ENCODE measurements at places on chromosomes 13 and 19.
A peak's percentile ranks its signal among the peaks of the same experiment; 100 is the strongest.

GRCh38 chr19:1041835-1042685 is 2.2 kb downstream of the ABCA7 start:
- no peak for DNase-seq

GRCh38 chr19:49133621-49134454 is 14.5 kb downstream of the PPFIA3 start:
- no peak for DNase-seq

DNA sequence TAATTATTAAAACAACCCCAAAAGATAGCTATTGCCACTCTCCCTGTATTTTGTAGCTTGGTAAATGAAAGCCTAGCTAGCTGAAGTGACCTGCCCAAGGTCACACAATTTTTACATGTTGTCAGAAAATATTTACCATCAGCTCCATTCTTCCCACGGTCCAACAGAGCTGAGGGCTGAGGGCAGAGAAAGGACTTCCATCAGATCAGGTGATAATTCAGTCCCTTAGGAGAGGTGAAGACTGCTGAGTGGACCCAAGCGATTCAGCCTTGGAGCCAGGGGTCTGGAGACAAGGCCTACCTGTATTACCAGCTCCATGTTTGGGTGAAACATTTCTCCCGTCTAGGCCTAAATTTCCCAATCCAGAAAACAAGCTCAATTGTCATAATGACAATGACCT is 149.5 kb upstream of the TSHZ3 start:
- DNase-seq, result no peak

DNA sequence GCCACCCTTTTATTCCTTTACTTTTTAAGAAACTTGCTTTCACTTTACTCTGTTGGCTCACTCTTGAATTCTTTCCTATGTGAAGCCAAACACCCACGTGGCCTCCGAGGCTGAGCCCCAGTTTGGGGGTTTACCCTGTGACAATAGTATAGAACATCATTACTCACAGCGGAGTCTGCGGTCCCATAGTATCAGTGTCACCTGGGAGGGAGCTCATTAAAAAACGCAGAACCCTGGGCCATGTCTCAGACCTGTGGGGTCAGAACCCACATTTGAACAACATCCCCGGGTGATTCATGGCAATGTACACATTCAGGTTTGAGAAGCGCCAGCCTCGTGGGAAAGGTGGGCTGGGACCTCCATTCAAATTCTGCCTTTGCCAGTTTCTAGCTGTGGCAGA is 36.0 kb upstream of the UBL3 start:
- DNase-seq, result no peak

DNA sequence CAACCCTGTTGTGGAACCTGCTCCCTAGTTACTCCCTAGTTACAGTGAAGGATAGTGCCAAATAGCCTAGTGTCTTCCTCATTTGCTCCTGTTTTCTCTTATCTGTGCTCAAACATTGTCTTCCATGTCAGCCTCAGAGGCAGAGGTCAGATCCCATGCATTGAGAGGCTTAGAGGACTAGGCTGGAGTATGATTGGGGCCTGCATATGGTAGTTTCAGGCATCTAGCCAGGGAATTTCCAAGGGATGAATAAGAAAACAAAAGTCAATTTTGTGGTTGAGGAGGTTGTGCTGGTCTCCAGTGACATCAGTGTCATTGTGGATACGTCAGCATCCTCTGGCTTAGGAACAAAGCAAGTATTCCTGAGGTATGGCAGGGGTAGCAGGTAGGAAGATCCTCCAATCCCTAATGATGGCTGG is 9.4 kb downstream of the ZNF546 start:
- DNase-seq, result no peak

- peak; percentile 53 for DNase-seq
These were observed 6.0 kb downstream of the SPRED3 start for GRCh38 chr19:38394488-38394887.

DNA sequence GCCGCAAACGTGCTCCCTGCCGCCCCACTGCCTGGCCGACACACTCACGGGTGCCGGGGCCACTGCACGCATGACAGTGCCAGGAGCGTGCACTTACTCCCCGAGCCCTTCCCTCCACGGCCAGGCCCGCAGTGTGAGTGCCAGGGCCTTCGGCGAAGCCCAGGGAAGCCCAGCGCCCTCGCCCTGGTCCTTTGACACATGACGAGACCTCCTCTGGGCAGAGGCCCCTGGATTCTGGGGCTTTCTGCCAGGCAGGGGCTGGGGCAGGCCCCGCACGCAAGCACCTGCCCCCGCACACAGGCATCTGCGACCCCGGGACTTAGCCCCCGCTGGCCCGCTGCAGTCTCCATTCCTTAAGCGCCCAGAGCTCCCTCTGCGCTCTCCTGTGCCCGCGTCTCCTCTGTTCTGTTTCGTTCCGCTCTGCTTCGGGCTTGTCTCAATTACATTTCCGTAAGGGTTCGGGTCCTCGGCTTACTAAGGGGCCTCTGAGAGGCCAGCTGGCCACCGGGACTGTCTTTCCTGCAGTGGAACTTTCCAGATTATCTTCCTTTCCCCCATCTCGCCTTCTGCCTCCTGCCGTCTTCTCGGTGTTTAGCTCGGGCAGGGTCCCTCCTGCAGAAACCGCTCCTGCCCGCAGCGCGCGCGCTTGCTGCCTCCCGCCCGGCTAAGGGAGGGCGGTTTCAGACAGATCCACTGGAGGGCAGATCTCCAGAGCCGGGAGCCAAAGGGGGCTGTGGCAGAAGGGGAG is 98.8 kb downstream of the ING1 start:
- DNase-seq, result no peak

DNA sequence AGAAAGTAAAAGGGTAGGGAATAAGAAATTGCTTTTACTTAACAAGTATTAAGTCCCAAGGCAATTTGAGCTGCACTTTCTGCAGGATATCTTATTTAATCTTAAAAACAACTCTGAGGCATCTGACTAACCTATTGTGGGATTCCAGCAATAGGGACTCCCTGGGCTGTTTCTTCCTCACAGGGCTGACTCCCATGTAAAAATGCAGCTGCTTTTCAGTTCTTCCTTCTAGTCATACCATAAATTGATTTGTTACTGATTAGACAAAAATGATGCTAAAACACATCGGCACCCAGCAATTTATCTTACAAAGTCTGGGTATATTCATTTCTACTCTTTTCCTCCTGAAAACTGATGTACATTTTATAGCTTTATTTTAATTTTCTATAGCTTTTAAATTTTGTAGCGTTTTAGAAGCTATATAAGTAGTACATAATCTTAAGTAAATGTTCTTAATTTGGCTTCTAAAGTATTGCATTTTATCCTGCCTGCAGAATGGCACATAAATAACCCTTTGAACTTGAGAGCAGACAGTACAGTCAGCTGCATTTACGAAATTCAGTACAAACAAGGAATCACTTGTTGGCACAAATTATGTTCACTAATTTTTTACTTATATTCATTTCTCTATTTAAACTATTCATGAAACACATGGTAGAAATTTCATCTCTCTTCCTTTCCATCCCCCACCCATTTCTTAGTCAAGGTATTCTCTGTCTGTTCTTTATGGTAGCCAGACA is 102.4 kb upstream of the FRY start:
- no peak for DNase-seq

DNA sequence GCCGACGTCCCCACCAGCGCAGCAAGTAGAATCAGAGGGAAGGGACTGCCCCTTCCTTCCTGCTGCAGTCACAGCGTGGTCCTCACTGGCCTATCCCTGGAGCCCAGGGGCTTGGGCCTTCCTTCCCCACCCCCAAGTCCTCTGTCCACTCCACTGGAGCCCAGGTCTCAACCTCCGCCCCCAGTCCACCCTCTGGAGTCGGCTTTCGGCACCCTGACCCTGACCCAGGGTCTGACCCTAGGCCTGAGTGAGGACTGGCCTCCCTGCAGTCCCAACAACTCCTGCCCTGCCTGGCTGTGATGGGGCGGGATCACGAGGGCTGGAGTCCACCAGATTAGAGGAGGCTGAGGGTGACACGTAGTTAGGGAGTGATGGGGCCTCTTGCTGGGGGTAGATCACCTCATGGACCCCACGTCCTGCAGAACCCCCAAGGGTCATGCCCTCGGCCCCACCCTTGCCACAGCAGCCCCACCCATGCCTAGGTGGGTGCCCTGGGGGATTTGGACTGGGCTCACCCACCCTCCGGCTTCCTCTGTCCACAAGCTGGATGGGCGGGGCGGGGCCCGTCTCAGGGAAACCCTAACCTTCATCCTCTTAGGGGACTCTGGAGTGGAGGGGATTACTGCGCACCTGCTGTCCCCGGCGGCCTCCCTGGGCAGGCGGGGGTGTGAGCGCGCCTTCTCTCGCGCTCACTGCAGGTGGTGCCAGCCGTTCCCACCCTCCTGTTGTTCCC is 3.8 kb downstream of the RAX2 start:
- DNase-seq, result no peak

DNA sequence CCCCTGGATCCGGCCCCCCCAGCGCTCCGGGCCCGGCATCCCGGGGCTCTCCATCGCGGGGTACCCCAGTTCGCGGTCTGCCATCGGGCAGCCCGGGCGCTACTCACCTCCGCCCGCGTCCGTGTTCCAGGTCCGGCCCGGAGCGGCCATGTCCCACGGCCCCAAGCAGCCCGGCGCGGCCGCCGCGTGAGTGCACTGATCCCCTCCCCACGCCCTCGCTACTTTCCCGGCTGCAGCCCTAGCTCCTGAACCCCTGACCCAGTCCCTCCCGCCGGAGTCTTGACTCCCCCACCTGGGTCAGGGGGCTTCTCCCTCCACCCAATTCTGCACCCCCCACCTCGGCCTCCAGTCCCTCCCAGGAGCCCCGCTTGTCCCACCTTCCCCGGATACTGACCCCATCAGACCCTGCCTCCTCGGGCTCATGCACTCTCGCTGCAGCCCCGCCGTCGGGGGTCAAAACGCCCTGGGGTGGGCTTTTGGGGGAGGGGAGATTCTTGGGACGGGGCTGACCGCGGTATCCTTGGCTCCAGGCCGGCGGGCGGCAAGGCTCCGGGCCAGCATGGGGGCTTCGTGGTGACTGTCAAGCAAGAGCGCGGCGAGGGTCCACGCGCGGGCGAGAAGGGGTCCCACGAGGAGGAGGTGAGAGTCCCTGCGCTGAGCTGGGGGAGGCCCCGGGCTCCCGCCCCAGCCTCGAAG is 566 bp downstream of the HMG20B start:
- DNase-seq, result no peak

GRCh38 chr19:10113964-10114650 is 2.6 kb downstream of the P2RY11 start:
- DNase-seq, result no peak

- no peak for DNase-seq
These were observed 50.3 kb downstream of the SERTM1 start for GRCh38 chr13:36724141-36724540.

DNA sequence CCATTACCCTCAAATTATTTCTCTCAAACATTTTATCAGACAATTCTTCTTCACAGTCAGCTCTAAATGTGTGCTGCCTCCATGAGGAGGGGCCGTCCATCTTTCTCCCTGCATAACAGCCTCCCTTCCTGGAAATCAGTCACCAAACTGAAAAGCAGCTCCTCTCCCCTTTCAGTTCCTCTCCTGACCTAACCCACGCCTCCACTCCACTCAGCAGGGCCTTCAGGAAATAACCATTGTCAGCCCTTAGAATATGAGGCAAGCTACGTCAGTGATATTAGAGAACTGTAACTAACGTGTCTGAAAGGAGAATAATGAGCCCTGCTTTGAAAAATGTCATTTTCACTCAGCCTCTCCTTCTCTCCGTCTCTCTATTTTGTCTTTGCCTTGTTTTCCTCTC is 116.2 kb downstream of the OLFM4 start:
- DNase-seq, result no peak

DNA sequence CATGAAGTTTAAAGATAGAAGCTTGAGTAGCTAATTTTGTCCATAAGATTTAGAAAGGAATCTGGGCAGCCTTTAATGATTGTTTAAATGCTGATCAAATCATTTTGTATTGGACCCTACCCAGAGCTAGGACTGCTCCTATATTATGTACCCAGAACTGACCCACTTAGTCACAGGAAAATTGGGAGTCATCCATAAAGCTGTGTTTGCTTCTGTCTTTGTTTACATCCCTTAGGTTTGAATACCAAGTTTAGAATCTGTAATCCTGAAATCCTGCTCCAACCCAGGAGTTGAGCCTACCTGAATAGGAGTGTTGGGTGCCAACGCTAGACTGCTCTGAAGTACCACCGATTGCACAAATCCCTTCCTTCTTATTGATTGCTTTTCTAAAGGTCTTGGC is 23.8 kb downstream of the LCP1 start:
- no peak for DNase-seq

DNA sequence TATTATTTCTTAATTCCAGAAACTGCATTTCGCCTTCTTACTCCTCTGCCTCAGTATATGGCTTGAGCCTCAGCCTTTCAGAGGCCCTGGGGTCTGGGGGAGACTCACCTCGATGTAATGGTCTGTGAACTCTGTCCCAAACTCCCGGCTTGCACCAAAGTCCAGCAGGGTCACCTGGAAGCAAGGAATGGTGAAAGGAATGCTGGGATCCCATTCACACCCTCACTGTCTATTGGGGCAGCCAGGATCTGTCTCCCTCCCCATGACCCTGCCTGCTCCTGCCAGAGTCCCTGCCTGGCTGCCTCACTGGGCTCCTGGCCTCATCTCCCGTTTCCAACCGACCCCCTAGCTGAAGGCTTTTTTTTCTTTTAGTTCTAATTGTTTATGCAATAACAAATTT is 5.4 kb upstream of the NUMBL start:
- DNase-seq, result no peak

GRCh38 chr19:40413291-40413845 is at the start of gene PRX:
Gene PRX, minus strand, starts transcription at chr19:40413378. Its CDS starts 5,446 bp downstream, at chr19:40407932.
- DNase-seq, result no peak

GRCh38 chr13:48429886-48430285 is 17.0 kb upstream of the LPAR6 start:
- no peak for DNase-seq

All from activated naive CD8-positive, alpha-beta T cell treated with anti-CD3 and anti-CD28 coated beads, Interleukin-2, amount 50 U/mL, for 16 hours (primary cell).